ENCODE measurements at places on chromosomes 3 and 15. TPM values are rescaled to one million over a fixed set of nuclear protein-coding genes. Genes with fewer than 3 reads are reported as not detected.

- H3K4me3 ChIP-seq: no peak overlapping the region
- H3K27ac ChIP-seq: no peak overlapping the region
- DNase-seq: no peak
- H3K4me1 ChIP-seq: no peaks in the 10 kb centered on the region
- H3K27me3 ChIP-seq: no peaks in the 10 kb centered on the region
These were observed 39.8 kb downstream of the ADAMTS17 start for GRCh38 chr15:100301910-100302431.

GRCh38 chr3:55731741-55732140 lies 244.6 kb upstream of the WNT5A start:
- no peaks in the 10 kb centered on the region for H3K4me1 ChIP-seq
- no peak for DNase-seq
- no peaks in the 10 kb centered on the region for H3K27me3 ChIP-seq
- no peaks in the 10 kb centered on the region for H3K36me3 ChIP-seq
- H3K27ac ChIP-seq: no peak overlapping the region

GRCh38 chr3:170323331-170323730 lies 34.2 kb upstream of the SKIL start:
- no peaks in the 10 kb centered on the region for H3K27me3 ChIP-seq
- H3K4me1 ChIP-seq: no peaks in the 10 kb centered on the region
- no peak for DNase-seq
- H3K27ac ChIP-seq: no peak overlapping the region
- H3K36me3 ChIP-seq: no peaks in the 10 kb centered on the region
- no peak overlapping the region for H3K4me3 ChIP-seq

Gene EHD4
- total RNA-seq: 48.1 TPM

Gene HHLA2
- not detected for total RNA-seq

Measured in thoracic aorta (tissue), 2 donors.